SJSA1 (cell line): ENCODE measurements at places on chromosomes 2 and 18. TPM values are rescaled to one million over a fixed set of nuclear protein-coding genes. Genes with fewer than 3 reads are reported as not detected.
A peak's percentile ranks its signal among the peaks of the same experiment; 100 is the strongest.

The UNC80 gene
- total RNA-seq = not detected in 2 replicates

The PARD6G gene
- 4.4 and 6.1 TPM in 2 replicates for total RNA-seq

The REG1B gene
- total RNA-seq = not detected in 2 replicates

The ANTXR1 gene
- total RNA-seq = 19.4 and 30.8 TPM in 2 replicates

The POTEC gene
- total RNA-seq = not detected in 2 replicates

The VPS4B gene
- total RNA-seq = 40.6 and 47.8 TPM in 2 replicates

The MTX2 gene
- 34.1 and 34.3 TPM in 2 replicates for total RNA-seq

- DNase-seq = no peak
Measured at GRCh38 chr2:215780907-215781685, 232.3 kb downstream of the MREG start.

DNA sequence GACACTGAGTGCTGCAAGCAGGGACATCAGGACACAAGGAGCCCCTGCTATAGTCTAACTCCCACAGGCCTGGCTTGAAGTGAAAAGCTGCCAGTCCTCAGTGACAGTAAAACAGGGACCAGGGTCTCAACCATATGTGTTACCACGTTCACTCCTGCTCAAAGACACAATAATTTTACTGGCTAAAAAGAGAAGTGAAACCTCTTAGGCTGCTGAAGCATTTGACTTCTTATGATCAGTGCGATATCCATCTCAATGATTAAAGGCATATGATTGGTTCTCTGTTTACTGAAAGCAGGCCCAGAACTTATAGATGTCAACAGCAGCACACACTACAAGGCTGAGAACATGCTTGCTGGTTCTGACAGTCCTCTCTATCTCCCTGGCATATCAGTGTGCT is 129.8 kb upstream of the LMAN1 start:
- no peak for DNase-seq

GRCh38 chr2:234291765-234292204 is 205.1 kb downstream of the ARL4C start:
- DNase-seq = peak; percentile 63

DNA sequence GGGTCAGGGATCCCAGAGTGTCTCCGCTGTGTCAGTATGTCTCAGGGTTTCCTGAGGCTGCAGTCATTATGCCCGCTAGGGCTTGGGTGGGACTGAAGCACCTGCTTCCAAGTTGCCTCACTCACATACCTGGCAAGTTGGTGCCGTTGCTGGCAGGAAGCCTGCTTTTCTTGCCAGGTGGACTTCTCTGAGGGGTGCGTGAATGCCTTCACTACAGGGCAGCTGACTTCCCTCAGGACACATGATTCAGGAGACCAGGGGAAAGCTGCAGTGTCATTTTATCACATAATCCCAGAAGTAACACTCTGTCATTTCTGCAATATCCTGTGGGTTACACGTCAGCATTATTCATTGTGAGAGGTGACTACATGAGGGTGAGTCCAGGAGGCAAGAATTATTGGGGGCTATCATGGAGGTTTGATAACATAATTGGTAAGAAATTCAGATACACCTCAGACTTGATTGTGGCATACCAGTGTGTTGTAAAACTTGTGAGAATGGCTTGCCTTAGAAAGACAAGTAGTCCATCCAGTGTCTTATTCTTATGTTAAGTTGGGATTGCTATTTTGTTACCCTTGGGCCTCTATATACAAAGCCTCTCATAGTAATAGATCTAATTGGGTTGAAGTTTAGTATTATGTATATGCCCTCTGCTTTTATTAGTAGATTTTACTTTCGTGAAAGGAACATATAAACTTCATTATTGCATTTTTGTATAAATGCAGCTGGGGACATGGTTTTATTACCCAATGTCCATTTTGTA is 44.1 kb downstream of the NEDD4L start:
- no peak for DNase-seq

- no peak for DNase-seq
Measured at GRCh38 chr2:179031731-179032408, 18.1 kb downstream of the CCDC141 start.

DNA sequence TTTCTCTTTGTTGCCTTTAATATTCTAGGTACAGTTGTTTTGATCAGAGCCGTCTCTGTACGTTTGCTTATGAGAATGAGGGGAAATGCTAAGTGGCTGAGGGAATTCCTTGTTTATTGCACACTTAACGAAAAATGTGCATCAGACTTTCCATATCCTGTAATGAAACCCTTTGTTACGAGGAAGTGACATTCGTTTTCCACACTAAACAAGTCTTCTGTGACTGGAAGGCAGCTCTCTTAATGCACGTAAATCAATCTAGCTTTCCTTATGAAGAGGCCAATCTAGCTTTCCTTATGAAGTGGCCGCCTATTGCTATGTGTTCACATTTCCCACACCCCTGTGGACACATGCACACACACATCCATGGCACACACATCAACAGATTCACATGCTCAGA is 186.2 kb downstream of the SNTG2 start:
- DNase-seq = no peak

GRCh38 chr2:181682795-181683517 is 2.6 kb upstream of the NEUROD1 start:
- DNase-seq = no peak
